ENCODE measurements at places on chromosomes 1 and 21. TPM values are rescaled to one million over a fixed set of nuclear protein-coding genes. Genes with fewer than 3 reads are reported as not detected.
A peak's percentile ranks its signal among the peaks of the same experiment; 100 is the strongest.

- peak; percentile 92 for DNase-seq
Observed at GRCh38 chr1:210598135-210598652, 269.5 kb downstream of the HHAT start.

DNA sequence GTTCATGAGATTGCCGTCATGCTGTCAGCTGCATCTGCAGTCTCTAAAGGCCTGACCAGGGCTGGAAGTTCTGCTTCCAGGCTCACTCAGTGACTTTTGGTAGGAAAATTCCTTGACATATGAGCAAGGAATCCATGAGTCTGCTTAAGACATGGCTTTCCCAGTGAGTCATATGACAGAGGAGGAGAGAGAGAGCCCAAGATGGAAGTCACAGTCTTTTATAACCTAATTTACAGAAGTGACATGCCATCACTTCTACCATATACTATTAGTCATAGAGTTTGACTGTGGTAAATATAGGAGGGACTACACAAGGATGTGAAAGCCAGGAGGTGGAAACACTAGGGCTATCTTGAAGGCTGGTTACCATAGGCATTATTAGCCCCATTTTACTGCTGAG is 115.2 kb downstream of the ROR1 start:
- no peak for DNase-seq

- peak; percentile 74 for DNase-seq
Observed at GRCh38 chr1:91697416-91697815, 188.5 kb downstream of the TGFBR3 start.

DNA sequence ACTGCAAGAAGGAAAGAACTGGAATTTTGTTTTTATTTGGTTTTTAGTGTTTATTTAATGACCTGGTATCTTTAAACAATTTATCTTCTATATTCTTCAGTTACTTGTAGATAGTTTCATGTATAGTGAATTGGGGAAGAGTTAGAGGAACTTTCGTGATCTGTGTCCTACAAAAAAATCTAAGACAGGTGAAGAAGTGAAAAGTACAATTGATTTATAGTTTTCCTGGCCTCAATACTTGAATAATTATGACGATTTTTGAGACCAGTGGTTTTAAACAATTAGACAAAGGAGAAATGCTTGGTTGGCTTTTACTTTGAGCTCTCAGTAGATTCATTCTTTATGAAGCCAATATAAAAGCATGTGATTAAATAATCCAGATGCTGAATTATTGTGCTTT is 7.5 kb downstream of the MIER1 start:
- DNase-seq: no peak

DNA sequence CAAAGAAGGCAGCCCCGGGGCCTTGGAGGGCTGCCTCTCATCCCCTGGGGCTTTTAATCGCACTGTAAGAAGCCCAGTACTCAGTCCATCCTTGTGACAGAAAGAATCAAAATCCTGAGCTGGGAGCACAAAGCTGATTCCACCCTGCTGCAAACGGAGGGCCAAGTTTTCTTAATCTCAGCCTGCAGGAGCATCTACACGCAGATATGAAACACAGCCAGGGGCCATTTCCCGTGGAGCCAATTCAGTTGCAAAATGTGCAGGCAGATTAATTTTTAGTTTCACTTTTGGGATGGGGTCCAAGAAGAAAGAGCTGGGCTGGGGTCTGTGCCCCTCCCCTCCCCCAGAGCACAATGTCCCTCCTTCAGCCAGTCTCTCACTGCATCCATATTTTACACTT is 4.4 kb downstream of the LYPD8 start:
- no peak for DNase-seq

TESK2 gene
- 1.6 TPM for total RNA-seq
